ENCODE measurements at places on chromosomes 16 and 17. TPM values are rescaled to one million over a fixed set of nuclear protein-coding genes. Genes with fewer than 3 reads are reported as not detected.

DNA sequence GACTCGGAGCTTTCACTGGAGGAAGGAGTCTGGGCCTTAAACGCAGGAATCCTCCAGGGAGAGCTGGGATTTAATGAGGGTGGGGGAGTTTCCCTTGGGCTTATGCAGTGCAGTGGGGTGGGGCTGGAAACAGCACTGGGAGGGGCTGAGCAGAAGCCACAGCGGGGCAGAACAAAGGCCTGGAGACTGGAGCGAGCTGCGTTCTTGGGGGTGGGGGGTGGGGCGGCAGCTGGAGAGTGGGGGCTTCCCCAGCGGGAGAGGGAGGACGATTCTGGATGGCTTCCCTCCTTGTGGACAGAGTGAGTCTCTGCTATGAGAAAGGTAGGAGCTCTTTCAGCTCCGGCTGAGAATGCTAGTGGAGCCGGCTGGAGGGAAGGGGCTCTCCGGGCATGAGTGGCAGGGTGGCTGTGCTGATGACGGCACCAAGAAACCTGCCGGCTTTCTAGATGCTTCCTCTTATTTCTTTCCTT is 406.0 kb downstream of the SEC14L1 start:
- DNase-seq, result no peak

- no peak for DNase-seq
These were observed 15.3 kb downstream of the NLK start for GRCh38 chr17:28057731-28058246.

CBFA2T3 gene
- polyA plus RNA-seq, result 6.0 TPM

NOD2 gene
- 0.73 TPM for polyA plus RNA-seq

- DNase-seq, result no peak
These were observed 433.6 kb downstream of the PMP22 start for GRCh38 chr17:14831491-14831890.

- no peak for DNase-seq
These were observed 51.4 kb downstream of the ATP2C2 start for GRCh38 chr16:84419730-84420129.

GRCh38 chr17:81916234-81917001 is 1.6 kb downstream of the SIRT7 start:
- no peak for DNase-seq

ZPBP2 gene
- polyA plus RNA-seq, result not detected

DNA sequence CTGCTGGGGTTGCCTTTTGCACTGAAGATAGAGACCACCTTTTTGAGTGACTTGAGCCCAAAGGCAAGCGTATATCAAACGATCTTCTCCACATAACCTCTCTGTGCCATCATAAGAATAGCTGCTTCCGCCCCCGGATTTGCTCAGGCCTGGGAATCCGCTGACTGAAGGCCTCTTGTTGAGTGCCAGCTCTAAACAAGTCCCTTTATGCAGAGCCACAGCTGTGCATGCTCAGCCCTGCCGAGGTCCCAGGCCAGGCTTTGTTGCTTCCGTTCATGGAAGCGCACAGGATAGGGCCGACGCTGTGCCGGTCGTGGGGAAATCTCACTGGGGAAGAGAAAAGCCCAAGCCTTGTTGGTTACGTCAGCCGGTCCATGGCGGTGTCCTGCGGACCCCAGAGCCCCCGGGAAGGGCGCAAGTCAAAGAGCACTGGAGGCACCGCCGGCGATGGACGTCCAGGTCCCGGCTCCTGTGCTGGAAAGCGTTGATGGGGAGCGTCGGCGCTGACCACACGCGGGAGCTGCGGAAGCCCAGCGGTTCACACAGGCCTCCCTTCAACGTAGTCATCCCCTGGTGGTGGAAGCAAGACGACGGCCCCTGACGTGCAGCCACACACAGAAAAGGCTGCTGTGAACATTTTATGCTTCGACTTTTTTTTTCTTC is 23.5 kb upstream of the RPL13 start:
- no peak for DNase-seq

GRCh38 chr17:72860778-72861177 is 231.7 kb downstream of the SLC39A11 start:
- DNase-seq, result no peak
